ENCODE measurements at places on chromosomes 11 and 22.

DNA sequence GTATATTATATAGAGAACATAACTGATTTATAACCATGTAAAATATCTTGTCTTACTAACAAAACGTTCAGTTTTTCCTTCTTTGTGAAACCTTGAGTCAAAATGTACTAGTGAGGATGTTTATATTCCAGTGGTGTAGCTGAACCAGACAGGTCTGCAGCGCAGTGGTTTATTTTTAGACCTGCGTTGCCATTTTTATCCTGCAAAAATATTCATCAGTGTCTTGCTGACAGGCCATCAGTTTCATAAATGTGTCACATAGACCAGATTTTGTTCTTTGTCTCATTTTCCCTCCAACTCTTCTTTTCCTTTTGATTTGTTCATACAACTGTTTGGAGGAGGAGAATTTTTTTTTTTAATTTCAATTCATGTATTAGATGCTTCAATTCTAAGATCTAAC lies 43.1 kb downstream of the HSD17B12 start:
- DNase-seq, result no peak

- DNase-seq, result no peak
Measured at GRCh38 chr11:3735827-3736226, 61.5 kb downstream of the NUP98 start.

- DNase-seq, result no peak
Measured at GRCh38 chr11:66239998-66240780, 28.2 kb upstream of the RAB1B start.

DNA sequence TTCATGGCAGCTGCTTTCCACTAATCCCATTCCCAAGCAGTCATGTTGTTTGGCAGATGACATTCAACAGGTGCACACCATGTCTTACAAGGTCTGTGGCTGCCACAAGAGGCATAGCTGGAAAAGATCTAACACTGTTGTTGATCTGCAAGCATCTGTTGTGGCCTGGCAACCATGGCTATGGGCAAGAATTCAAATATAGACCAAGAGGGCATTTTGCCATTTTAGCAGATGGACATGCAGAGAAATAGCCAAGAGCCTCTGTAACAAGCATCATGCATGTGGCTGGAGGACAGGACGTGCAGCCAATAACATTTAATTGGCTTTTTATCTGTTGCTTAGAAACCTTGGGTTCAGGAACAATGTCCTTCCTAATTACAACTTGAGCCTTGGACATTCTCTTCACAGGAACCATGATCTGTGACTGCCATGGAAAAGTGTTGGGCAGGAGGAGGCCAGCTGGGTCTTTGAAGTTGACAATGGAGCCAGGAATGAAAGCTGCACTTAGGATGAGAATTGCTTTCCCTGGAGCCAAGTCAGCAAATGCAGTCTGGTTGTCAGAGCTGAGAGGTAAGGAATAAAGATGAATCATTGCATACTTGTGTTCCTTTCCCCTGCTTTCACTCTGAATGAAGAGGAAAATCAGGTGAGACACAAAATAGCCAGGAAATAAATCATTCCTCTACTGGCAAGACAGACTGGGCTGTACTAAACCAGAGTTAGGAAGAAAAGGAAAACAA lies 113.6 kb upstream of the ANO5 start:
- no peak for DNase-seq

- DNase-seq, result peak; percentile 73
Measured at GRCh38 chr11:59053387-59053786, 32.7 kb upstream of the GLYATL1B start.

GRCh38 chr11:47499161-47499560 lies 50.2 kb upstream of the RAPSN start:
- DNase-seq, result no peak

DNA sequence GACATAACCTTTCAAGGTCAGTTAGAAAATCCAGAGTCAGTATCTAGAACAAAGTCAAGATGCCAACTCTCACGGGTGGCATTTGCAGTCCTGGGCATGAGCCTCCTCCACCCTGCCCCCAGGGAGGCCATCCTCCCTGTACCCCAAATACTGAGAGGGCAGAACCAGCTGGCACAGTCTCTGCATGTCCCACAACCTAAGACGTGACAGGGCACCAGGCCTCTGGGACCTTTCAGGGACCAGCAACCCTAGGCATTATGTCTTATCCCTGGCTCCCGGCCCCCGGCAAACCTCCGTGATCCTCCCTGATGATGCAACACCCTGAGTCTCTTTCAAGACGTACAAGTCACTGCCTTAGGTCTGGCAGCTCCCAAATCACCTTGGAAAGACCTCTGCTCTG lies 2.0 kb downstream of the MB start:
- no peak for DNase-seq

- DNase-seq, result no peak
Measured at GRCh38 chr22:45314054-45314721, 4.5 kb downstream of the FAM118A start.

DNA sequence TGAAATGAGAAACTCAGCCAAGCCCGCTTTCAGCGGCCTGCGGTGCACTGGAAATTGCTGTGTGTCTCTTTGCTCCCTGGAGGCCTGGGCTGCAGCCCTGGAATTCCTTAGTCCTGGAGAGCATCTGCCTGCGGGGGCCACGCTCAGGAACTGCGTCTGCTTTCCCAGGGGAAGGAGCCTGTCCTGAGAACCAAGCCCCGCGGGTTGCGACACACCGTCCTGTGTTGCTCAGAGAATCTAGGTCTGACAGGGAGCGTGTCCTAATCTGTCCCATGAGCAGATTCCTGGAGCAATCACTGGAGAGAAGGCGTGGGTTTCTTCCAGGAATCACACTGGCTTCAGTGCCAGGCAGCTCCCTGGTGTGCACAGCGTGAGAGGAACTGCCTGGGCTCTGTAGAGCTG lies 708.1 kb downstream of the BRD1 start:
- no peak for DNase-seq

- no peak for DNase-seq
Measured at GRCh38 chr22:40238425-40239344, 61.0 kb downstream of the TNRC6B start.

GRCh38 chr22:44419429-44419828 lies 78.6 kb downstream of the RTL6 start:
- DNase-seq, result no peak

DNA sequence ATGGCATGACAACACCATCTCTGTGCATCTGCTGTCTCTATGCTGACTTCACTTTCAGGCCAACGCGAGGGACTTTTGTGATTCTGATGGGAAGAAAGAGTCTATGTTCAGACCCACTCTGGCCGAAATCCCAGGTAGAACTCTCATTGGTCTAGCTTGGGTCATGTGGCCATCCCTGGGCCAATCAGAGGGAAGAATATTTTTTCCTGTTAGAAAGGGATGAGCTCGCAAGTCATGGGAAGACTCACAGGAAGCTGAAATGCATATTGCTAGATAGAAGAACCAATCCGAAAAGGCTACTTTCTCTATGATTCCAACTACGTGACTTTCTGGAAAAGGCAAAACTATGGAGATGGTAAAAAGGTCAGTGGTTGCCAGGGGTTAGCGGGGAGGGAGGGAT lies 56.0 kb upstream of the LINC01488 start:
- no peak for DNase-seq

DNA sequence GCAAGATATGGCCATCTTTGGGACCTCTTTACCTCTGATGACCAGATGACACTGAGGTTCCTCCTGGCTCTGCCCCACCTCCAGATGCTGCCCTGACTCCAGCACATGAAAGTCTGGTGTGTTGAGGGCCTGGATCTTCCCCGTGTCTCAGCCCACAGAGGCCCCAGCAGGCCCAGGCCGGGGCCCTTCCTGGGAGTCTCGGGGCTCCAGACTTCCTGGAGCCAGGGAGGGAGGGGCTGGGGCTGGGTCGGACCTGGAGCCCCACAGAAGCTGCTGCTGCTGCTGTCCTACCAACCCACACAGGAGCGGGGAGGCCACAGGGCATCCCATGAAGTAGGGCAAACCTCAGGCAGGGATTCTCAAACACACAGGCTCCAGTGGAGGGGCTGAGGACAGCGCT lies 32.2 kb upstream of the WNT11 start:
- no peak for DNase-seq

- no peak for DNase-seq
Measured at GRCh38 chr11:107593951-107594350, 3.0 kb downstream of the ELMOD1 start.

- DNase-seq, result no peak
Measured at GRCh38 chr22:36359470-36359996, 28.2 kb downstream of the MYH9 start.

GRCh38 chr11:77198440-77198849 lies 70.4 kb downstream of the MYO7A start:
- DNase-seq, result peak; percentile 26

GRCh38 chr11:134647066-134647743 lies 235.2 kb upstream of the B3GAT1 start:
- no peak for DNase-seq

GRCh38 chr11:44598831-44599230 lies 33.4 kb downstream of the CD82 start:
- DNase-seq, result no peak

DNA sequence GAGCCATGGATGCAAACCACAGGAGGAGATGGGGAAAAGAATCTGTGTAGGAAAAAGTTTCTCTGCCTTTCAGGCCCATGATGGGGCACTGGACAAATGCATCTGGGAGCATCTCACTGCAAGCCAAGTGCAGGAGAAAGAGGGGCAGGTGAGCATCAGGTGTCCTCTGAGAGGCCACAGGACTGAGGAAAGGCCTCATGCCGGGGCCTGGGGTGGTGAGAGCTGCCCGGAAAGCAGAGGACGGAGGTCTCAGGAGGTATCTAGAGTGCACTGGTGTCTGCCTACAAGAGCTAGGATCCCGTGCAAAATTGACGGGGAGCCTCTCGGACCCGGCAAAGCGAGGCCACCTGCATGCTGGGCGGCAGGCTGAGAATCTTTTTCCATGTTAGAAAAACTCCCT lies 73.9 kb downstream of the CTTN start:
- no peak for DNase-seq

DNA sequence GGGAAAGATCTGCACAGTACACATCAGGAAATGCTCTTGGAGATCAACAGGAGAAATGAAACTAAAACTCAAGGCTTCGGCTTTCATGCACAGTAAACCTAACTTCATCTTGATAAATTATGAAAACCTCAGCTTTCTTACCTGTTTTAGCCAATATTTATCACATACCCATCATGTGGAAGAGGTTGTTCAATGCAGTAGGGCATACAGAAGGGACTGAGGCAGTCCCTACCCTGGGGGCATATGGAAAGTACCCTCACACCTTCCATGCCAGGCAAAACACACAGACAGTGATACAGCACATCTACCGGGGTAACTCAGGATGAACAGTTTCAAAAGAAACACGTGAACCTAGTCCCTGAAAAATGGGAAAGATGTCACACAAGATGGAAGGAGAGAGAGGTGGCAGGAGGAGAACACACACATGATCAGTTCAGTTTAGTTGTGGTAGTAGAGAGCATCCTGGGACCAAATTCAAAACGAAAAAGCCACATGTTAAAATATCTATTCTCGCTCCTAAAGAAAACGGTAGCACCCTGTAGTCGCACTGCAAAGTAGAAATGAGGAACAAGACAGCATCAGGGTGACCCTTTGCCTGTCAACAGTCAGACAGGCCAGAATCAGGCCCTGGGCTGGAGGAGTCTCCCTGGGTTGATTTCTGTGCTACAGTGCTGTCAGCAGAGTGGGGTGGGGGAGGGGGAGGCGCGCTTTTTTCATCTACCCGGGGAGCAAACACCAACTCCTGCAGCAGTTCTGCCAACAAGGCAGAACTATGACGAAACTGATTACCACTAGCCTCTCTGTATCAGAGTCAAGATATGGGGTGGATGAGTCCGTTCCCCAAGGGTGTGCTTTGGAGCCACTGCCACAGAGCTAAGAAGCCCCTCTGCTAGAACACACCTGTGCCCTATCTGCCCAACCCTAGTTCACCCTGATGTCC lies 1.3 kb downstream of the HIRA start:
- no peak for DNase-seq

DNA sequence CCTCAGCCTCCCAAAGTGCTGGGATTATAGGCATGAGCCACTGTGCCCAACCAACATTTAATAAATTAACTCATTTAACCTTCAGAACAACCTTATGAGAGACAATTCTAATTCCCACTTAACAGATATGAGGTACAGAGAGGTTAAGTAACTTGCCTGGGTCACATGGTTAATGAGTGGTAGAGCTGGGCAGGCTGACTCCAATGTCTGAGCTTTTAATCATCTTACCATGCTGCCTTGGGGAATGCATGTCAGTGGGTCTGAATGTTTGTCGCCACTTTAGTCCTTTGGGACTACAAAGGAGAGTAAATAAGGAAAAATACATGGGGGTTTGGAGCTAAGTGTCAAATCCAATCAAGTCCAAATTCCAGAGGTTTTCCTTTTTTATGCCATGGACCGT lies 11.2 kb upstream of the PIK3C2A start:
- no peak for DNase-seq

- no peak for DNase-seq
Measured at GRCh38 chr11:100152766-100153165, 534.3 kb upstream of the ARHGAP42 start.

DNA sequence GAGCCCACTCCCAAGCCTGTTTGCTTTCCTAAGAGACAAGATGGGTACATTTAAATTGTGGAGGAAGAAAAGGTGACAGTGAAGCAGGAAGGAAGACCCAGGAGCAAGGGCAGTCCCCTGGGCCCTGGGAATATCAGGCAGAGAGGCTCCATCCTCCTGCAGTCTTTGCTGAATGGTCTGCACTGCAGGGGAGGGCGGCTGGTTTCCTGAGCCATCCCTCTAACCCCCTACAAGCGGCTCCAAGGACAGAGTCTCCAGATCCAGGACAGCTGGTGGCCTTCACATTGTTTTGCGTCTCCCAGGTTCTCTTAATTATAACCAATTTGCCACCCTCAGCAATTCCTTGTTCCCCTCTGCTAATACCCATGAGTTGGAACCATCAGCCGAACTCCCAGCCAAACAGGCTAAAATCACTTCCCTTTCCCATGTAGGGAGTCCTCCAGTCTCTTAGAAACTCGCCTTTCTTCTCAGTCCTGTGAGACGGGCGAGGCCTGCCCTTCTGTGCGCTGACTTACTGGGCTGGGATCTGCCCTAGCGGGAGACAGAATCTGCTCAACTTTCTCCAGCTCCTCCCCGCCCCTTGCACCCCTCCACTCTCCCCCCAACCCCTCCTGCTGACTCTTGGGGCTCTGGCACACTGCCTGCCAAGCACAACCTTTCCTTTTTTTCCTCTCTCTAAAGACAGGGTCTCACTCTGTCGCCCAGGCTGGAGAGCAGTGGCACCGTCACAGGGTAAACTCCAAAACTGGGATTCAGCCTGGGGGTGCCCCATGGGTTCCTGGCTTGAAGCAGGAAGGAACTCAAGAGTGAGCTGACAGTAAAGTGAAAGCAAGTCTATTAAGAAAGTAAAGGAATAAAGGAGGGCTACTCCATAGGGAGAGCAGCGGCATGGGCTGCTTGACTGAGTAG lies 53.4 kb upstream of the EMID1 start:
- DNase-seq, result no peak

All from stimulated activated CD8-positive, alpha-beta memory T cell treated with anti-CD3 and anti-CD28 coated beads, Interleukin-4, amount 100 ng/mL, for 24 hours (primary cell).